ENCODE measurements at places on chromosomes 11 and 22. TPM values are rescaled to one million over a fixed set of nuclear protein-coding genes. Genes with fewer than 3 reads are reported as not detected.
A peak's percentile ranks its signal among the peaks of the same experiment; 100 is the strongest.

DNA sequence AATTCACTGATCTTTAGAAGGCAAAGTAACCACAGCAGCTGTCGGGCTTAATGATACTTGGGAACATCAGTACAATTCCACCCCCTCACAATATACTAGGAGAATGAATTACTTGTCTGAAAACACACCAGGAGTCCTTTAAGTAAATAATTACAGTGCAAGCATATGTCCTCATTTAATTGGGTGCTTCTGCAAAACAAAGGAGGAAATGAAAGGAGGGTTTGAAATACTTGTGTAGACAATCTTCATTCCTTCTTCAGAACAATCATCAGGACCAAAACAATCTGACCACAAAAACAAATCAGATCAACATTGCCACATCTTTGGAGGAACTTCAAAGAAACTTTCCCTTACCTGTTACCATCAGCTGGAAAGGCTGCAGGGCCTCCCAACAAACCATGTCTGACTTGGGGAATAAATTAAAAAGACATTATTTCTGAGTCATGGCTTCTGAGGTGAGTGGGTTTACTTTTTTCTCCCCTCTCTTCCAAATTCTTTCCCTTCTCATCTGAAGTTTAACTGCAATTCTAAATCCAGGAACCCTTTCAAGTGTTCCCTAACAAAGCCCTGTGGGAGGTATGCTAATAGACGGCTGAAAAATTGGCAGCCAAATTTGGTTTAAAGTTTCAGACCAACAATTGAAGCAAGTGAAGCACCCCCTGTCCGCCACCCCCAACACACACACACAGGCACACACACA is 12.5 kb upstream of the CCDC117 start:
- no peak for DNase-seq

DNA sequence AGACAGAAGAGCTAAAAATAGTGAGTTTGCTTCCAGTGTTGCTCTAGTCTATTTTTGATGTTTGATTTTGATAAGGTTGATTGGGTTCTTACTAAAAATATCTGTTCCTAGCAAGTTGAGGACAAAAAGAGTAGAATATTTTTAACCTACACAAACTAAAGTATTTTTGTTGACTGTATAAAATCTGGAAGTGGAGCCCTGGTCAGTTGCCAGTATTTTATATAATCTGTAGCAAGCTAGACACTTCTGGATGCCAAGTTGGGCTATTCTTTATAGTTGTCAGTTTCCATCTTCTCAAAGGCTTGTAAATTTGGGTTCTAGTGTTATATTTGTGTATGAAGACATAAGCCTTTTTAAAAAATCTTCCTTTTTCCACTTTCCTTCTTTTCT is 56.7 kb downstream of the HSD17B12 start:
- DNase-seq: no peak

NPAS4 gene
- total RNA-seq: under 0.01 TPM

GRCh38 chr22:47307326-47307725 is 544.9 kb downstream of the TBC1D22A start:
- DNase-seq: no peak

MRGPRX3 gene
- not detected for total RNA-seq

GRCh38 chr22:49726022-49726681 is 101.5 kb downstream of the BRD1 start:
- DNase-seq: no peak

DNA sequence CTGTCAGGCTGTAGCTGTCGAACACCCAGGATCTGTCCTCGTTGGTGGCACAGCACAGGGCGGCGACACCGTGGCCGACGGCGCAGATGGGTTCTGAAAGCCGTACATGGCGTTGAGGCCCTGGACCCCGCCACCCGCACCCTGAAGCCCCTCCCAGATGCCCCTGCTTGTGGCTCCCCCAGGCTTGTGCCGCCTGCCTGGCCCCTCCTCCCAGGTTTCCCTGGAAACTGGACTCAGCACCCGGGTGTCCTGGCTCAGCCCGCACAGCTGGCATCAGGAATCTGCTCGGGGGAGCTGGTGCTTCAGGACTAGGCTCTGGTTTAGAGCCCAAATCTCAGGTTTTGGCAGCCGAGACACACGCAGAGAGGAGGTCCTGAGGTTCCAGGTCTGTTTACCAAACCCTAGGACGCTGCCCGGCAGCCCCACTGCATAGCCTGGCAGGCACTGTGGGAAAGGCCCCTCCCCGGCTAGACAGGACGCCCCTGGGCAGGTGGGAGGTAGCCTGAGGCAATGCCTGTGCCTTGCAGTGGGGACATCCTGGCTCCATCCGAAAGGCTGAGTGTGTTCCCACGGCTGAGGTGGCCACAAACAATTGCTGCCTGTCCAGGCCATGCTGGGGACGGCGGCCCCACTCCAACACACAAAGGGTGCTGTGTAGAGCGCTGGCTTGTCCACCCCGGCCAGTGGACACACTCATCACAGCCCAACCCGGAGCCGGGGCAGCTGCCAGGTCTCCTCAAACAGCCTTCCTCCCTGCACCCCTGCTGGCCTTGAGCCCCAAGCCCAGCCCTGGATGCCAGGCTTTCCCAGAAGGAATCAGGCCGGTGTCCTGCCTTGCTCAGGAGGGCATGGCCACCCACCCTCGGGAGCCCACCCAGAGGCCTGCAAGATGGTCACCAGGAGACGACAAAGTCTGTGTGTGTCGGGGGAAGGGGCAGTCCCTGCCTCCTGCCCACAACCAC is 4.6 kb downstream of the GATD1 start:
- DNase-seq: peak; percentile 86

DNA sequence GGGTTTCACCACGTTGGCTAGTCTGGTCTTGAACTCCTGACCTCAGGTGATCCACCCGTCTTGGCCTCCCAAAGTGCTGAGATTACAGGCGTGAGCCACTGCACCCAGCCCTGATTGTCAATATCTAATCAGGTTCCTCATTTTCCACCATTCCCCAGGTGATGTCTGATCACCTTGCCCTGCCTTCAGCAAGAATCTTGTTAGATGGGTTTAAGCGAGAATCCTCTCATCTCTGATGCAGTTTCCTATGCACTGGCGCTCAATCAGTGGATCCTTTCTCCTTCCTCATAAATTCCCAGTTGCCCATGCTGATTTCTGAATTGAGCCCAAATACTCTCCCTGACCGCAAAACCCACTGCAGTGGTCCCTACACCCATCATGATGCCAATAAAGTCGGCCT is 664 bp upstream of the ZC3H7B start:
- no peak for DNase-seq

DNA sequence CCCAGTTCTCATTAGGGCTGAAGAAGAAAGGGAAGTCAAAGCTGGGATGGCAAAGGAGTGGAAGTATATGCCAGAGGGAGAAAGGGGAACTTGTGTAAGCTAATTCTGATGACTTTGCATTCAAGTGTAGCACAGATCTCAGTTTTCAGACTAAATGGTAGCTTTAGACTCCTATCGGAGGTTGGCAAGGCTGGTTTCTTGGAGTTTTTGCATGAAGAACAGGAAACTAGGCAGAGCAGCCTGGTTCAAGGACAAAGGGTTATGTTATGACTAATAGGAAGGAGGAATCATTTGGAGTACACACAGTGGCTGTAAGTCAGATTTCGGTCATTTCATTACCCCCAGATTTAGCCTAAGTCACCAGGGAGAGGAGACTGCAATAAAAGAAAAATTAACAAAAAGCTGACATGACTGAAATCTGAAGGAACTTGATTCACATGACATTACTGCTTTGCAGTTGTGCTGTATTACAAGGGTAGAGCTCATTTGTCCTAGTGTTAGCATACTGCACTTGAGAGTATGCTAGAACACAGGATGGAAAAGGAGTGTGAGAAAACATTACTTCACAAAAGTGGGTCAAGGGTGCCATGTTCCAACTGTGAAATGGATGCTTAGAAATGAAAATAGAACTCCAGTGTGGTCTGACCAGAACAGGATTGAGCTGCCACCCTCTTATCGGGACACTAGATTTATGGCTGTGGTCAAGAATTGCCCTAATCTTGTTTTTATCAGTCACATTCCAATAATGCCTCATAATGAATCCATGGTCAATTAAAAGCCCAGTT is 23.6 kb downstream of the ADM start:
- no peak for DNase-seq

DNA sequence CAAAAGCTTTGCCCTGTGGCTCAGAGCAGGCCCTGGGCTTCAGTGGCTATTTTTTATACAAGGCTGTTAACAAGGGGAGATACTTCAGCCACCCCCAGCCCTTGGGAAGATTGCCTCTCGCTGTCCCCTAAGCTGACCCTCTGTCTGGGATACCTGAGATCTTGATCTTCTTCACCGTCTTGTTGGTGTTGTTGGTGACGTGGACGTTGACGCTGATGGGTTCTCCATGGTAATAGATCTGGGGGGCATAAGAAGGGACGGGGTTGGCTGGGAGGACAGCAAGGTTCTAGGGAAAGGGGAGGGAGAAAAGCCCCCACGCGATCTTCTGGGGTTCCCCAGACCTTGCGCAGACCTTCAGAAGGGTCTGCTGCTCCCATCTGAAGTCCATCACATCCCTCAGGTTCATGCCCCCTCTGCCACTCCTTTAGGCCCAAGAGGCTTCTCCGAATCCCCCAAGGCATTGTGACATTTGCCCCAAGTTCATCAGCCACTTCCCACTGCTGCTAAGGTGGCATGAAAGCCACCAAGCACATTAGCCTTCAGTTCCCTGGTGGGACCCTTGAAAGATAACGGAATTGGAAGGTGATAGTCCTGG is 36.7 kb downstream of the TPBGL start:
- DNase-seq: no peak

DNA sequence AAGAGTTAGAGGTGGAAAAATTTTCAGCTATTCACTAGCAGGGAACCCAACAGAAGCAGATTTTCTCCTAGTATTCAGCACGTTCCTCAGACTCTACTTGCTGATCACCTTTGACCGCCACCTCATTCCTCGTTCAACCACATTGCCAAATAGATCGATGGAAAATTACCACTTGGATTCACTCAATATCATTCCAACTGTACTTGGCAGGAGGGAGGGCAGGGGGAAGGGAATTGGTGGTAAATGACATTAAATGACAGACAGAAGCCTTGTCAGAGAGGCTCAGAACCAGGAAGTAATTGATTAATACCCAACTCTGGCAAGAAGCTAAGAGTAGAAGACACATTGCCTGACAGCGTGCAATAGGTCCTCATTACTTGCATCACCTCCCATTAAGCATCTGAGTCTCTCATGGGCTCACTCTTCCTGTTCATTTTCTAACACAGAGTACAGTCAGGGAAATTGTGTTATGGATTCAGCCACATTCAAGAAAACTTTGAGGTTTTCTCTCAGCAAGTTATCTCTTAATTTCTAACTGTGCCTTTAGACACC is 240.5 kb upstream of the FAT3 start:
- DNase-seq: no peak

HBG2 gene
- total RNA-seq: 2,646 TPM

CASP5 gene
- not detected for total RNA-seq

- DNase-seq: no peak
These were observed 92.8 kb upstream of the FIBIN start for GRCh38 chr11:26901162-26901561.

HNRNPUL2 gene
- 15.1 TPM for total RNA-seq

TBX1 gene
- not detected for total RNA-seq

GAL gene
- not detected for total RNA-seq

CLMP gene
- 50.5 TPM for total RNA-seq

DNA sequence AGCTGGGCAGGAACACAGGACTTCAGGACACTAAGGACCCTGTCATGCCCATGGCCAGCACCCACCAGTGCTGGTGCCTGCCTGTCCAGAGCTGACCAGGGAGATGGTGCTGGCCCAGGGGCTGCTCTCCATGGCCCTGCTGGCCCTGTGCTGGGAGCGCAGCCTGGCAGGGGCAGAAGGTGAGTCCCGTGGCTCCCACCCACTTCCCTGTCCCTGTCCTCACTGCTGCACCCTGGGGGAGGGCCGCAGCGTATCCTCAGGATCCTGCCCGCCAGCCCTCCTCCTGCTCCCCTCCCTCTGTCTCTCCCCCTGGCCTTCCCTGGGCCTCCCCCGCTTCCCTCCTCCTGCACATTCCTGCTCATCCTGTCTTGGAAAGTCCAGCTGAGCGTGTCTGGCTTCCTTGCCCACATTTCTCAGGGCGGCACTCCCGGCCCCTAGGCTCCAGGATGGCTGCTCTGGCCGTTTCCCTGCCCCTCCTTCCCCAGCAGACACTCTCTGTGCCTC is 8.7 kb downstream of the CSF2RB start:
- DNase-seq: no peak

DNA sequence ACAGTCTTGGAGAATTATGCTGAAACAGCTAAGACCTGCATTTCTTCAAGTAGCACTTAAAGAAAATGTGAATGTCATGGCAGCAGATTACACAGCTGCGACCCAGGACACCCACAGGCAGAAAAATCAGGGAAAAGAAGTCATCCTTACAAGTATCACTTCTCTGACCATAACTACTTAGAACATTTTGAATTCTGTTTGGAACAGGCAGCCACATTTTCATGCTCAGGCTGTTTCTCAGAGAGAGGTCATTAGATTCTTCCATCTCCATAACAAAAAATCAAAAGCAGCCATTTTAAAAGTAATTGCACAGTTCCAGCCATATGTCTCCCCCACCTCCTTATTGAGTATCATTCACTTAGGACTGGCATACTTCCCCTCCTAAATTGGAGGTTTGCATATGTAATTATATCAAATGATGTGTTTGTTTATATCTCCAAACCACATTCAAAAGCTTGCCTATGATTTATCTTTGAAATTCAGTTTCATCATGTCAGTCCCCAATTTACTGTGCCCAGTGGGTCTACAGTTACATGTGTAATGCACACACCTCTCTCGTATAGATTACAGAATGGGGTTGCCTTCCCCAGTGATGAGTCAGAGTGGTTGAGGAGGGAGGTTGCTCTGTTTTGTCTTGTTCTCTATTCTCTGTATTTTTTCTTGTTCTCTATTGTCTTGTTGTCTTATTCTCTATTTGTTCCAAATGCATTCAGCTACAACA is 276.5 kb upstream of the MTNR1B start:
- no peak for DNase-seq

GRCh38 chr11:65002706-65003105 is 5.9 kb upstream of the BATF2 start:
- no peak for DNase-seq

GRCh38 chr22:28171712-28172111 is 252.7 kb upstream of the PITPNB start:
- no peak for DNase-seq

SCGB1D2 gene
- total RNA-seq: not detected

C11orf86 gene
- total RNA-seq: not detected

DNA sequence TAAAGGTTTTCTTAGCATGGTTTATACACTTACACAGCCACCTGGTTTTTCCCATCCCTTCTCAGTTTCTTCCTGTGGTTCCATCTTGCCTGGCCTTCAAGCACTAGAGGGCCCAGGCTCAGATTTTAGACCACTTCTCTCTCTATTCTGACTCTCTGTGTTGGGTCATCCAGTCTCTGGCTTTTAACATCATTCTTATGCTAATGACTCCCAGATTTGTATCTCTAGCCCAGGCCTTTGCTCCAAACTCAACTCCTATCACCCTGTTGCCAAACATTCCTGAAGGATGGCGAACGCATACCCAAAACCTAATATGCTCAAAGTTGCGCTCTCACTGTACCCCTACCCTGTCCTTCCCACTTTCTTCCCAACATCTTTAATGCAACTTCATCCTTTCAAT is 135.1 kb downstream of the SPATA19 start:
- no peak for DNase-seq

- DNase-seq: no peak
These were observed 21.5 kb downstream of the SHISAL1 start for GRCh38 chr22:44291265-44291664.

GRCh38 chr11:121249039-121249663 is 43.4 kb upstream of the SC5D start:
- peak; percentile 36 for DNase-seq

Measured in frontal cortex (tissue), 4 donors.